Mesothelial cell of epicardium (in vitro differentiated cells): ENCODE measurements at places on chromosomes 1 and 21.

DNA sequence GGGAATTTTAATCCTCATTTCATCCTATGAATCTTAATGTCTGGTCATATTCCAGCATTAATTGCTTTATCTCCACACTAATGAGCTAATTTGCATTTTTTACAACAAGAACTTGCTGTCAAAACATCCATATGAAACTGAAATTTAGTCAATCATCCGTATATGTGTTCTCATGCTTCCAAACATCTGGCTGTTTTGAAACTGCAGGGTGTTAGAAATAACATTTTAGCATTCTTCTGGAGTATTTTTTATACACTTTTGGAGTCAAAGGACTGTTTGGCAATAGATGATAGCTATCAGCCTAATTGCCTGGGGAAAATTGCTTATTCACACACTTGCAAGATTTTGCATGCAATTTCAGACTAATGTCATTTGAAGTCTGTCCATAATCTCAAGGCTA lies 1639.3 kb downstream of the KCNT2 start:
- no peak for DNase-seq

DNA sequence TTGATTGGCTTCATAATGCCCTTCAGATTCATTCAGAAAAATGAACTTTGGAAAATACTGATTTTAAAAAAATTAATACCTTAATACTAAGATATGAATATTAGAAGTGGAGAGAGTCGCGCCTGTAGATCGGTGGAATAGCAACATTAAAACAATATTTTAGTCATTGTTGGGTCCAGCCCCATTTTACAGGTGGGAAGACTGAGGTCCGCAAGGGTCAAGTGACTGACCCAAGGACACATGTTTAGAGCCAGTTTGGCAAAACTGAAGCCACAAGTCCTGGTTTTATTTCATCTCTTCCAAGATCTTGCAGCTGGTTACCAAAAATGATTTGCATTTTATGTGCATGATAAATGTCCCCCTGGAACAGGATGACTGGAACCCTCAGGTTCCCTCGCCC lies 113.6 kb upstream of the TMEM51 start:
- DNase-seq: no peak

GRCh38 chr1:84267476-84267875 lies 34.0 kb upstream of the SAMD13 start:
- no peak for DNase-seq

DNA sequence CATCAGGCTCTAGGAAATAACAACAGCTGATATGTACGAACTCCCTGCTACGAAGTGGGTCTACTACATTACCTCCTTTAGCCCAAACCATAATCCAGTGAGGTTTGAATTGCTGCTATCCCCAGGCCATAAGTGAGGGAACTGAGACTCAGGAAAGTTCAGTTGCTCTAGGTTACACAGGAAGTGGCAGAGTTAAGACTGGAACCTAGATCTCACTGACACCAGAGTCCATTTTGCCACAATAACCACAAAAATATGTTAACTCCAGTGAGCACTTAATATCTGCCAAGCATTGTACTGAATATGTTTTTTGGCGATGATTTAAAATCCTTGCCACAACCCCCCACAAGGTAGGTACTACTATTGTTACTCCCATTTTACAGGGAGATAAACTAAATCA lies 8.9 kb upstream of the TADA1 start:
- DNase-seq: no peak

- DNase-seq: no peak
Observed at GRCh38 chr1:240928265-240928664, 316.3 kb upstream of the GREM2 start.

DNA sequence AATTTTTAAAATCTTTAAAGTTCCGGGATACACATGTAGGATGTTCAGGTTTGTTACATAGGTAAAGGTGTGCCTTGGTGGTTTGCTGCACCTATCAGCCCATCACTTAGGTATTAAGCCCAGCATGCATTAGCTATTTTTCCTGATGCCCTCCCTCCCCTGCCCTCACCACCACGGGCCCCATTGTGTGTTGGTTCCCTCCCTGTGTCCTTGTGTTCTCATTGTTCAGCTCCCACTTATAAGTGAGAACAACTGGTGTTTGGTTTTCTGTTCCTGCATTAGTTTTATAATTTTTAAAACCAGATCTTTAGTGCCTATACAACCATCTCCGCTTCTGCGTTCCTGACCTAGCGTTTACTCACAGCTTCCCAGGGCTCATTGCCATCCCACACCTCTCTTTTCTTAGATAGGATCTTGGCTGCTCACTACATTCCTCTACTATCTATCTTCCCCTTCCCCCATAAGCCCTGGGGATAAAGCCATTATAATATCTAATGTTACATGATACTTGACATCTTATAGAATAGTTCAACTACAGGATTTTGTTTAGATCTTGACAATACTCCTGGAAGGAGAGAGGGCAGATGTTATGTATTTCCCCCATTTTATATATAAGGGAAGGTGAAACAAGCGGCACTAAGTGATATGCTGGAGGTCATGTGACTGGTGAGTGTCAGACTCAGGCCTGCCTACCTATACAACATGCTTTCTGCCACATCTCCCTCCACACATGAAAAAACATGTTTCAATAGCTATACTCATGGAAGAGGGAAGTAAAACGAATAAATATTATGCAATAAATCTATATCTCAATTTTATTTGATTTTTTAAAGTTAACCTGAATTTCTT lies 52.3 kb upstream of the DNAJC6 start:
- DNase-seq: no peak

DNA sequence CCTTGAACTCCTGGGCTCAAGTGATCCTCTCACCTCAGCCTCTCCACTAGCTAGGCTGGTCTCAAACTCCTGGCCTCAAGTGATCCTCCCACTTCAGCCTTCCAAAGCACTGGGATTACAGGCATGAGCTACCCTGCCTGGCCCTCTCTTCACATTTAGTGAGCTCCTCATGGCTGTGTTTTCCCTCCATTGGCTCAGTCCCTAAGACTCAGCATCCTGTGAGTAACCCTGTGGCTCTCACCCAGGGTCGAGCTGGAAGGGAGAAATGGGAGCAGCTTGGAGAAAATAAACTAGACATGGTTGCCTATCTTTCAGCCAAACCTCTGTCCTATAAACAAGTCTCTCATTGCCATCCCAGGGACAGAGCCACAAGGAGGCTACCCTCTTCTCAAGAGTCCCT lies 17.5 kb downstream of the NCF2 start:
- DNase-seq: no peak

- DNase-seq: no peak
Observed at GRCh38 chr1:43976045-43976444, 1.3 kb downstream of the ATP6V0B start.

GRCh38 chr1:22287946-22288520 lies 145.1 kb upstream of the WNT4 start:
- no peak for DNase-seq

DNA sequence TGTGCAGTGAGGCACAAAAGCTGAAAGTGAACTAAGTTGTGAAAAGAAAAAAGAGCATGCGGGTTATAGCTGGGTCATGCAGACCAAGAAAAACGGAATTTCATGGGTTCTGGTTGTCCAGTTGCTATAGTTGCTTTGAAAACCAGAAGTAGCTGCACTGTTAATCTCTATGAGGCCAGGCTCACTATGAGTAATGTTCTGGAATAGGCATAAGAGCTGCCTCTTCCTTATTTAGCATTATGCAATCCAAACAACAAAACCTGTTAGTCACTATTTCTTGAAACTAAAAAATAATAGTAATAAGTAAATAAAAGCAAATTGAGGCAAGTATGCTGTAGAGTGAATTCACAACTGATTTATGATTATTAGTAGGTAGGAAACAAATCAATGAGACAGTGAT lies 1383.7 kb downstream of the MRPL39 start:
- DNase-seq: no peak

DNA sequence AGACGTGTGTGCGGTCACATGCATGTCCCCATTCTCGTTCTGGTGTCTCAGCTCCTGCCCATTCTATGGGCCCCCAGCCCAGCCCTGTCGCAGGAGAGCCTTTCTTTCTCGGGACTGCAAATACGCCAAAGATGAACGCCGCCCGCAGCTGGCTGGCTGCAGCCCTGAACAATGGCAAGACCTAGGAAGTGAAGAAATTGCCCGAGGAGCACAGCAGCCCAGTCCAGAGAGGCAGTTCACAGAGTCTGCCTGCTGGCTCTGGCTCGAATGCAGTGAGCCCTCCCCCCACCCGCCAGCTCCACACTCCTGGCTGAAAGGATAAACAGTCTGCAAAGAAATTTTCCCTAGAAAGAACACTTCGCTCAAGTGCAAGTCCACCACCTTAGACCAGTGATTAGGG lies 23.3 kb downstream of the PAX7 start:
- DNase-seq: no peak

GRCh38 chr1:17259233-17259873 lies 10.5 kb downstream of the PADI3 start:
- DNase-seq: no peak

DNA sequence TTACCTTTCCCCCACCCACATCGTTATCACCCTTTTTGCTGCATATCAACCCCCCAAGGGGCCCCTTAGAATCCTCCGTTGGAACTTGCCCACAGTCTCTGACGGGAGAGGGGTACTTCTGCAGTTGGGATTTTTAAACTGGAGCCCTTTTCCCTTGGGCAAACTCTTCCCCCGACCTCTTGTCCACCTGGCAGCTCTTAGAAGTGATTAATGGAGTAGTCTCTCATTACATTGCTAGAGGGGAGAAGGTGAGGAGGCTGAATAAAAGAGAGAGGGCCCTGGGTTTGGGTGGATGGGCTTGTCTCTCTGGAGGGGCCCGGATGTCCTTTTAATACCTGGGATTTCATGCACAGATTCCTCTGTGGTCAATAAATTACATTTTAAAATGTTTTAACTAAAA lies 27.2 kb upstream of the TSPAN2 start:
- DNase-seq: no peak
